AG10803 (cell line): ENCODE measurements at places on chromosomes 16 and 17.
A peak's percentile ranks its signal among the peaks of the same experiment; 100 is the strongest.

- DNase-seq, result no peak
These were observed 17.7 kb downstream of the HOXB1 start for GRCh38 chr17:48513097-48513496.

DNA sequence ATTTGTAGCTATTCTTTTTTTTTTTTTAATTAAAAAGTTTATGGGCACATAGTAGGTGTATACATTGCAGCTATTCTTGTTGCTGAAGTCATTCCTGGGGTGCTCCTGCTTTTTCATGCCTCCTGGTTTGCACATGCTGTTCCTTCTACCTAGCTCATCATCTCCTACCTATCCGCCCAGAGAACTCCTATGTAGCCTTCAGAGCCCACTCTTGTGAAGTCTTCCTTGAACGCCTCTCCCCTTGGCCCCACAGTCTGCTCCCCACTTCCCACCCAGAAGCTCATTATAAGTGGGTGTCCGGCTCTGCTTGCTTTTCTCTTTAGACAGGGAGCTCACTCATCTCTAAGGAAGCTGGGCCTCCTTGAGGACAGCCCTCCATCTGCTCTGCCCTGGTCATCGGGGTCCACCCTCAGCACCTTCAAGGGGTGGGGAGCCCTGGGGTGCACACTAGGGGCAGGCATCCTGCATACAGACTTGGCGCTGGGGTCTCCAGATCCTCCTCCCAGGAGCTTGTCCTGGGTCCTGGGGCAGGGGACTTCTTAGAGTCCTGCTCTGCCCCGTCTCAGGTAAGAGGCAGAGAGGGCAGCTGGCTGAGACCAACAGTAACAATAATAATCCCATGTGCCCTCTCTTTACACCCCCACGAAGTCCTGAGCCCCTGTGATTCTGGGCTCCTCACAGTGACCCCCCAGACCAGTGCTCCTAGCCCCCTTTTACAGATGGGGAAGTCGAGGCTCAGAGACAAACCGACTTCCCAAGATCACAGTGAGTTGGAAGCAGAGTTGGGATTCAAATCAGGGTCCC lies 3.5 kb upstream of the B9D1 start:
- DNase-seq, result no peak

GRCh38 chr17:74282587-74283370 lies 8.7 kb downstream of the DNAI2 start:
- DNase-seq, result no peak

DNA sequence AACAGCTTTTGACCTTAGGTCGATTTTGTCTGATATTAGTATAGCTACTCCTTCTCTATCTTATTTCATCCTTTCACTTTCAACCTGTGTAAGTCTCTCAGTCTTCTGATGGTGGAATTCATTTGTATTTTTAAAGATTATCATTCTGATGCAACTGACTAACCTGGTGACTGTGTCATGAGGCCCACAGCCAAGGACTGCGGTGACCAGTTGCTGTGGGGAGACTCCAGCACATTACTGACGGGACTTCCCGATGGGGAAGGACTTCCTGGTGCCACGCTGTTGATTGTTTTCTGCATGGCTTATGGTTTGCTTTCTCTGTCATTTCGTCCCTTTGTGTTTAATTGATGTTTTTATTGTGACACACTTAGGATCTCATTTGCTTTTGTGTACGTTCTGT lies 34.2 kb downstream of the RMI2 start:
- DNase-seq, result peak; percentile 25

DNA sequence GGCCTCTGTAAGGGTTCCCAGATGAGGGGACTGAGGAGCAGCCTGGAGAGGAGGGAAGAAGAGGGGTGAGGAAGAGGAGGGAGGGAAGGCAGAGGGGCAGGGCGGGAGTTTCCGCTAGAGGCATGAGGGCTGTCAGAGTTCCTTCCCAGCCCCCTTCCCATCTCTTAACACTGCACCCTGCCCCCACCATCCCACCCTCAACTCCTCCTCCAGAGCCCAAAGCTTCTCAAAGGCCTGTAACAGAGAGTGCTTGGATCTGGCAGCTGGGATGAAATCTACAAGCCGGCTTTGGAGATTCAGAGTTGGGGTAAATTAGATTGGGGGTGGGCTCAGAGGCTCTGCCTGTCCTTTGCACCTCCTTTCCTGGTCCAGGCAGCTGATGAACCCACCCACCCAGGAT lies 57.3 kb upstream of the DLX4 start:
- no peak for DNase-seq

GRCh38 chr17:75652934-75653549 lies 13.9 kb downstream of the RECQL5 start:
- DNase-seq, result no peak

DNA sequence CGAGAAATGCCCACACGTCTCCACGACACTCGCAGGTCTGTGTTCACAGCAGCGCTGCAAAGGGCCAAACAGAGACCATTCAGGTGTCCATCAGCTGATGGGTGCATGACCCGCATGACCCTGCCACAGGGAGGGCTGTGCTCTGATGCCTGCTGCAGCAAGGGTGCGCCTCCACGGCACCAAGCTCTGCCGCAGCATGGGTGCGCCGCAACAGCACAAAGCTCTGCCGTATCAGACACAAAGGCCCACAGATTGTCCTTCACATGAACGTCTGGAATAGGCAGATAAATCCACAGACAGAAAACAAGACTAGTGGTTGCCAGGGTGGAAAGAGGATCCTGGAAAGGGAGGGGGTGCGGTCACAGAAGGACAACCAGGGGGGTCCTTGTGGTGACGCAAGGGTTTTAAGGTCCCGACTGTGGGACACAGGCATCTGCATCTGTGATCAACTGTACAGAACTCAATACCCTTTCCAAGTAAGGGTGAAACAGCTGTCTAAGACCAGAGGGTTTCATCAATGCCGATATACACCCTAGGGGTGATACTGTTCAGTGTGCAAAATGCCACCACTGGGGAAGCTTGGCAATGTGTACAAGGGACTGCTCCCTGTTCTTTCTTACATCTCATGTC lies 121.0 kb downstream of the ANKRD11 start:
- no peak for DNase-seq

GRCh38 chr16:979859-980594 lies 1.5 kb upstream of the SOX8 start:
- no peak for DNase-seq

DNA sequence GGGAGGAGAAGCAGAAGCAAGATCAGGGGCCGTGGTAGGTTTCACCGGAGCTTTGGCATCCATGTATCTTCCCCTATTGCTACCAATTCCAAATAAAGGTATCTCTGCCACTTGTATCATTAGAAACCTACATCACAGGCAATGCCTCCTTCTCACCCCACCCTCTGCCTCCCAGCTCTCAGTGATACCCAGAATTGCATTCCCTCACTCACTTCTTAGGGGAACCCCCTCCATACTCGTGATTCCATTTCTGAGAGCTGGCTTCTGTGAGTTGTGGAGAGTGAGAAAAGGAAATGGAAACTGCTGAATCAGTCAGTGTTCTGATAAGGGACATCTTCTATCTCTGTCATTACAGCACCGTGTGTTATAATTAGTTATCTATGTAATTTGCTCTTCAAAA lies 2.3 kb upstream of the CCL3 start:
- DNase-seq, result no peak

GRCh38 chr16:59181821-59182420 lies 447.8 kb upstream of the GOT2 start:
- DNase-seq, result no peak

- no peak for DNase-seq
These were observed 21.8 kb downstream of the SREBF1 start for GRCh38 chr17:17815062-17815406.

- DNase-seq, result no peak
These were observed 86.8 kb downstream of the RPTOR start for GRCh38 chr17:80631142-80632045.

GRCh38 chr16:67922221-67922620 lies 9.4 kb downstream of the CTRL start:
- DNase-seq, result no peak

DNA sequence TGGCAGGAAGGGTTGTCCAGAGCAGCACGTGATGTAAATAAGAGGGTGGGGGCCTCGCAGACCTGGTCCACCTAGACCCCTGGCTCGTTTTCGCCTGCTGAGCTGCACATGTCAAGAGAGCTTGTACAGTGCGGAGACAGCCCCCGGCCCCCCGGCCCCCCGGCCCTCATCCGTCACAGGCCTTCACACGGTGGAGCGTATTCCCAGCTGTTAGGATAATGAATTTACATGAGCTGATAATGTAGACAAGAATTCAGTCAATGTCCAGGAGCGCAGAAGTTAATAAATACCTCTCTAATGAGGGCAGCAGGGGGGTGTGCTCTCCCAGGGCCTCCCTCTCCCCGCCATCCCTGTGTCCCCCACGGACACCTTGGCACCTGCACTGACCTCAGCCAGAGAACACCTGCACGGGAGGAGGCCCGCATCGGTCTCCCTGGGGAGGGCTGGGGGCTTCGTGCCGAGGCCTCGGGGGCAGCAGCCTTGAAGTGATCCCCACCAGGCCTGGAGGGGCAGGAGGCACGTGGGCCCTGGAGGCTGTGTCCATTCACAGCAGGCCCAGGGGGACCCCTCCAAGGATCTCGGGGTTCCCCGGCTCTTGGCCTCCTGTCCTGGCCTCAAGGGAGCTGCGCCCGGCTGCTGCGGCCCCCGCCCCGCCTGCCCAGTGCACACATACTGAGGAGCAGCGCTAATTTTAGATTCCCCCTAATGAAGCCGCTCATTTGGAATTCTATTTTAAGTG lies 14.6 kb downstream of the GSE1 start:
- no peak for DNase-seq

GRCh38 chr17:27568216-27568615 lies 62.8 kb upstream of the LGALS9 start:
- DNase-seq, result no peak

GRCh38 chr16:495127-495748 lies 32.3 kb upstream of the CAPN15 start:
- peak; percentile 22 for DNase-seq

GRCh38 chr16:69106491-69107315 lies 1.2 kb downstream of the HAS3 start:
- no peak for DNase-seq

DNA sequence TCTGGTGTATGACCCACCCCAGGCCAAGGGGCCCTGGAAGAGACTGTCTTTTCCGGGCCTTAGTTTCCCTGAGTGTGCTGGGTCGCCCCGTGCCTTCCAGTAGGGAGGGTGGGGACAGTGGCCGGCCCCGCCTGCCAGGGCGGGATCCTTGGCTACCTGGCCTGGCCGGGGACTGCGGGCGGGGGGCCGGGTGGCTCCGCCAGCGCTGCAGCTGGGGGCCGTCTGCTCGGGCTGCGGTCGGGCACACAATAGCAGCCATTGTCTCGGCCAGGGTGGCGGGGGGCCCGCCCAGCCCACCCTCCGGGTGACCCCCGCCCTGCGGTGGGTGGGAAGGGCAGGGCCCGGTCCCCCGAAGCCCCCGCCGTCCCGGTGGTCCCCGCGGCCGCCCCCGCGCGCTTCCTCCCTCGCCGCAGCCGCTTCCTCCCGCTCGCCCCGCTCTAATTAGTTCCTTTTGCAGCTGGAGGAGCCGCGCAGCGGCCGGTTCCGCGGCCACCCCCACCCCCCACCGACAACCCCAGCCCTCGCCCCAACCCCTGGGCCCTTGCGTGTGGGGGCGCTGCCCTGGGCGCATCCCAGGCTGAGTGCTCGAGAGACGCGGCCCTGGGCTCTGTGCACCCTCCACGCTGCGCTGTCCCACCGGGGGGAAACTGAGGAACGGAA lies 11.6 kb downstream of the GLIS2 start:
- no peak for DNase-seq

- DNase-seq, result no peak
These were observed 9.3 kb downstream of the ABCA5 start for GRCh38 chr17:69317625-69318024.

GRCh38 chr17:3796822-3797170 lies 4.2 kb downstream of the ITGAE start:
- no peak for DNase-seq

DNA sequence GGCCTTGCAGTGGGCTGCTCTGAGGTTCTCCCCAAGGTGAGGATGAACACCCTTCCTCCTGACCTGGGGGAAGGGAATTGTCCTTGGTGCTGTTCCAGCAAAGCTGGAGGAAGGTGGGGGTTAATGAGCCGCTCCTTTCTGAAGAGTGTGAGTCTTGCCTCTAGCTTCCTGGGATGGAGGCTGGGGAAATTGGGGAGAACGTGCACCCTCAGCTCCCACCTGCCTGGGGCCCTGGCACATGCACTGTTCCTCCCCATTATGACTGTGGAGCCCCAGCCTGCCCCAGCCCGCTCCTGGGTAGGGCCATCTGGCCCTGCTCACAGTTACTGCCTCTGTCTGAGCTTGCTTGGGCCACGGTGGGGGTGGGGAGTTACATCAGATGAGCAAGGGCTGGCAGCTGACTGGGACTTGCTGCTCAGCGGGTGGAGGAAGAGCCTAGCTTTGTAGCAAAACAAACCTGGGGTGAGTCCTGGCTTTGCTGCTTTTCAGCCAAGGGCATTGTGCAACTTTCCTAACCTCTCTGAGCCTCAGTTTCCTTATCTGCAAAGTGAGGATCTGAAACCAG lies 11.1 kb downstream of the TNS4 start:
- peak; percentile 86 for DNase-seq

DNA sequence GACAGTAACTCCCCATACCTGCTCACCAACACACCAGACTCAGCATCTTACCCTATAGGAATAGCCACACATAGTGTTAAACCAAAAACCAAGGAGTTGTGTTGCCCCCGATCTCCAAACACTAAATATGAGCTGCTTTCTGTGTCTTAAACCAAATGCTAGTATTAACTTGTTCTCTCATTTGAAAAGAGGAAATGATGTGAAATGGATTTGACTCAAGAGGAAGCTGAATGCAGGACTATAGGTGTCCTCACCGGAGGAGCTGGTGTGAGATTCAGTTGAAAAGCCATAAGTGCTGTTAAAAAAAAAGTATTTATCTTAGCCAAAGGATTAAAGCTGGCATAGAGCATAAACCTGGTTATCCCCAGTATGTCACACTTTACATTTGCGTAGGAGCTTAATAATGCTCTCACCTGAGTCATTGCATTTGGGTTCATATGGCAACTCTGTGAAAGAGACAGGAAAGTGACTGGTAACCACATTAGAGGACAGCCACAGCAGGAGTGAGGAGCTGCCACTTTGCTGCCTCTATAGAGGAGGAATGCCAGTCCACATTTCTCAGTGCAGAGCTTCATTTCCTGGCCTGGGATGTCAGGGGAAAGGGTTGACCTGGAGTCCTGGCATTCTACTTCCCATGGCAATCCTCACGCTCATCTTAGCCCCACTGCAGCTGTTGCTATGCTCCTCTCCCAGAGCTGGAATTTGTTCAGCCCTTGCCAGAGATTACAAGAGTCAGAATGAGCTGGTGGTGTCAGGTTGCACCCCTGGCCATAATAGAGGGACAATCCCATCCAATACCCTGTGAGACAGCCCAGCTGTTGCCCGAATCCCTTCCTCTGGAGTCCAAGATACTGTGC lies 143.3 kb upstream of the ANKFN1 start:
- DNase-seq, result no peak

DNA sequence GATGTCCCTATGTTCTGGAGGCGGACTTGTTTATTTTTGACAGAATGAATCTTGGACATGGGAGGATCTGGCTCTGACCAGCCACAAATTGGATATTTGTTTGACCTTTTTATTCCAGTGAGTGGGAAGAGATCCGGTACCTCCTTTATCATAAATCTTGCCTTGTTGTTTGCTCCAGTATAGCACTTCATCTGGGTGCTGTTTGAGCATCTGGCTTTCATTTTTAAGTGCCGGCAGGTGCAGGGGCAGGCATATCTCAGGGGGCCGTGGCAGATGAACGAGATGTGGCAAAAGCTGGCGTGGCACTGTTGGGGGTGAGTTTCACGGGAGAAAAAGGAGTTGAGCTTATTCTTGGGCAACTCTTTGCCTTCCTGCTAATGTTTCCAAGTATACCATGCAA lies 37.8 kb downstream of the MSI2 start:
- DNase-seq, result no peak

- no peak for DNase-seq
These were observed 107.9 kb downstream of the HAPSTR1 start for GRCh38 chr16:9199311-9199710.

GRCh38 chr17:71163121-71163812 lies 957.6 kb upstream of the SOX9 start:
- no peak for DNase-seq
